CD8-positive, alpha-beta memory T cell (primary cell): ENCODE measurements at places on chromosomes 5 and 9. TPM values are rescaled to one million over a fixed set of nuclear protein-coding genes. Genes with fewer than 3 reads are reported as not detected.
A peak's percentile ranks its signal among the peaks of the same experiment; 100 is the strongest.

DNA sequence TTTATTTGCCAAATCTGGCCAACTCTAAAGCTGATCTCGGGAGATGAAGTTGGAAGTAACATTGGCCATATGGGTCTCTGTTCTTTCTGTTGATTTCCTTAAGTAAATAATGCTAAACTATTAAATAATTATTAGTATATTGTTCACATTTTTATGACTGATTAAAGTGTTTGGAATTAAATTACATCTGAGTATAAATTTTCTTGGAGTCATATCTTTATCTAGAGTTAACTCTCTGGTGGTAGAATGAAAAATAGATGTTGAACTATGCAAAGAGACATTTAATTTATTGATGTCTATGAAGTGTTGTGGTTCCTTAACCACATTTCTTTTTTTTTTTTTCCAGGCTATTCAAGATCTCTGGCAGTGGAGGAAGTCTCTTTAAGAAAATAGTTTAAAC lies 9.3 kb upstream of the FGF18 start:
- DNase-seq, result no peak

DNA sequence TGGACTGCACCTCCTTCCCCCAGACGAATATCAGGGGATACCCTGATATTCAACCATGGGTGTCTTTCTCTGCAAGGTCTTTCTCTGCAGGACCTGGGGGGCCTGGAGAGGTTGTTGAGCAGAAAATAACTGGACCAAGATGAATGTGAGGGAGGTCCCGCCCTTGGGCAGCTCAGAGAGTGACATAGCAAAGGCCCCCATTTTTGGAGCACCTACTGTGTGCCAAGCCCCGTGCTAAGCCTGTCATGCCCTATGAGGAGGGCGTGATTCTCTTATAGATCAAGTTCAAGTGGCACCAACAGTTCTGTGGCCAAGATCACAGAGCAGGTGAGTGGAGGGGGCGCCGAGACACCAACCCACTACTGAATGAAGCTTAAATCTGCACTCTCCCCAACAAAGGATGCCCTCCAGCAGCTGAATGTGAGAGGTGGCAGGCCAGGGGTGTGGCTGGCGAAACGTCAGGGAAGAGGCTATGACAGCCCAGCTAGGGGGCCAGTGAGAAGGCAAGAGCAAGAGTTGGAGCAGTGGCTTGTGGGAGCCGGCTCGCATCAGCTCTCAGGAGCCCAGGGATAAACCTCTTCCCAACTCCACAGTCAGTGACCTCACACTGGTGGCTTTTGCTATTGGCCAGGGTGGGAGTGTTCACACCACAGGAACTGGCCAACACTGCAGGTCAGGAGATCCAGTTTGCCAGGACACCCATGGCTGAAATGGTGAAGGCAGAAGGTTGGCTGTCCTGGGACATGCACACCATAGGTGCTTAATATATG lies 5.3 kb downstream of the SARDH start:
- no peak for DNase-seq

- DNase-seq, result peak; percentile 76
These were observed at the start of gene TXN for GRCh38 chr9:110256380-110257096. TXN (minus strand) TSS chr9:110256507; CDS start chr9:110256435, 72 bp downstream.

- no peak for DNase-seq
These were observed 44.9 kb downstream of the SHB start for GRCh38 chr9:38024036-38024681.

DNA sequence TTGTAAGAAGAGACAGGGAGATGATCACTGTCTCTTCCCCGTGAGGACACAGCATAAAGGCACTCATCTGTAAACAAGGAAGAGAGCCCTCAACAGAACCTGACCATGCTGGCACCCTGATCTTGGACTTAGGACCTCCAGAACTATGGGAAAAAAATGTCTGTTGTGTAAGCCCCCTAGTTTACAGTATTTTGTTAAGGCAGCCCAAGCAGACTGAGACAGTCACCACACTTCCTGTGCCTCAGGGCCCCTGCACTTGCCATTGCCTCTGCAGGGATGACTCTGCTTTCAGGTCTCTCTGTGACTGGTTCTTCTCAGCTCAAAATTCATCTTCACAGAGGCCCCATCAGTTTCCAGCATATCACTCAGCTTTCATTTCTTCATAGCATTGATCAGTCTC lies 372.1 kb downstream of the TLE1 start:
- no peak for DNase-seq

GRCh38 chr5:175836737-175837136 lies 34.6 kb upstream of the CPLX2 start:
- no peak for DNase-seq

DNA sequence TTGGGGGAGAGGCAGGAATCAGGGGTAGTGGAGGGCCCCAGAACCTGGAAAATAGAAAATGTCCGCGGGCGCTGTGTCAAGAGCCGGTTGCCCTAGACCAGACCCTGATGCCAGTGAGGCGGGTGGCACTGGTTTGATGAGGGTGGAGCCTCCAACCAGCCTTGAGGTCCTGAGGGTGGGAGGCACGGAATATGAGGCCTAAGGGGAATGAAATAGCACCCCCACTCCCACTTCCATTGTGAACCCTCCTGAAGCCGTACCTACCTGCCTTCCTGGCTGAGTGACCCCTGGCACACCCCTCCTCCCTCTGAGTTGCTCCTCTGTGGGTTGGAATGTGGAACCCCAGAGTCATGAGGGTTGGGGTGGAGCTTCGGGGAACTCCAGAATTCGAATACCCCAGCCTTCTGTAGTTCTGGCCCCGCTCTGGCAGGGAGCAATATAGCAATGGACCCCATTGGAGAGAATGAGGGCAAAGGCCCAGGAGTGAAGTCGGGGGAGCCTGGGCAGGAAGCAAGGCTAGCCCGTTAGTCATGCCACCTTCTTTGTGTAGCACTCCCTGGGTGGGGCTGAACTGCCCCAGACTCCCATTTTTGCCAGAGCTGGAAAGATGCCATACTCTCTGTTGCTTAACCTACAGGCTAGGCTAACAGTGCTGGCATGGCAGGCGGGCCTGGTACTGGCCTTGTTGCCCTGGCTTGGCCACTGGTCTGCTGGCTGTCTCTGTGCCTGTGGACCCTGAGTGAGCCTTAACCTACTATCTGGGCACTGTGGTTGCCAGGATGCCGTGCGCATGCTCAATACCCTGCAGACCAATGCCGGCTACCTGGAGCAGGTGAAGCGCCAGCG lies 1.0 kb downstream of the FPGS start:
- DNase-seq, result no peak

GRCh38 chr5:8349855-8350254 lies 480.9 kb downstream of the MTRR start:
- no peak for DNase-seq

- DNase-seq, result no peak
These were observed 38.9 kb downstream of the COL5A1 start for GRCh38 chr9:134680393-134681060.

- no peak for DNase-seq
These were observed 32.8 kb upstream of the PLIN2 start for GRCh38 chr9:19160085-19160484.

- no peak for DNase-seq
These were observed 46.7 kb upstream of the CPLX2 start for GRCh38 chr5:175824676-175825075.

GRCh38 chr9:89185980-89186379 lies 7.4 kb upstream of the SHC3 start:
- no peak for DNase-seq

DNA sequence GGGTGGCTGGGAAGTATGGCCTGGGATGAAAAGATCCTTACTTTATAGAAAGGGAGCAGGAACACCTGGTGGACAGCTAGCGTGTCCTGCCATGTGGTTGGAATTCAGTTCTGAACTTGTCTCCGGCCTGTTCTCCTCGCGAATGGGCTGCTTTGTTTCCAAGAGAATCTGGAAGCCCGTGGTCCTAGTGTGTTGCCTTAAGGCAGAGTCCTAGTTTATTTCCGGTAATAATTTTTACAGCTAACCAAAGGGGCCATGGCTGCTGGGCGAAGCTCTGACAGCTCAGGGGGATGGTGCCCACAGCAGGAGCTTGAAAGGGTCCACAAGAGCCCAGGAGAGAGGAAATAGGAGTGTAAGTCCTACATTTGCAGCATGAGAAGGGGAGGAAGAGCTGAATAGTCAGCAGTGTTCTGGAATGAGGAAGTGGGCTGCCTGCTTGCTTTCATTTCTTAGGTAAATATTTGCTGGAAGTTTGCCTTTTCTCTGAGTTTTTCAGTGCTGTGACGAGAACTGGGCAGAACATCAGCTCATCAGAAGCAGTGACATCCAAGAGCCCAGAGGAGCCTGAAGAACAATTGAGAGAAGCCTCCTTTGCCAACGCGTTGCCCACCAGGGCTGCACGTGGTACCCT lies 13.1 kb upstream of the IGFBPL1 start:
- DNase-seq, result no peak

ZNF462 gene
- 0.18 TPM for total RNA-seq

PTGES gene
- total RNA-seq, result not detected

OR1Q1 gene
- not detected for total RNA-seq

SLIT3 gene
- total RNA-seq, result 0.72 TPM

HDAC3 gene
- 78.6 TPM for total RNA-seq

MYOZ3 gene
- not detected for total RNA-seq

CCDC192 gene
- total RNA-seq, result not detected

PIP5K1B gene
- 3.1 TPM for total RNA-seq

CARTPT gene
- total RNA-seq, result not detected

ADGRV1 gene
- total RNA-seq, result 0.33 TPM
